ENCODE measurements at places on chromosomes 3 and 15. TPM values are rescaled to one million over a fixed set of nuclear protein-coding genes. Genes with fewer than 3 reads are reported as not detected.

- no peak for DNase-seq
- H3K36me3 ChIP-seq, result no peaks in the 10 kb centered on the region
- H3K27ac ChIP-seq, result no peak overlapping the region
- H3K27me3 ChIP-seq, result no peaks in the 10 kb centered on the region
- peaks cover 26% of the 10 kb centered on the region for H3K4me1 ChIP-seq
Measured at GRCh38 chr3:60423556-60423955, 827.7 kb downstream of the FHIT start.

Gene STX19
- total RNA-seq, result not detected

Gene TNK2
- 61.6 TPM for total RNA-seq

DNA sequence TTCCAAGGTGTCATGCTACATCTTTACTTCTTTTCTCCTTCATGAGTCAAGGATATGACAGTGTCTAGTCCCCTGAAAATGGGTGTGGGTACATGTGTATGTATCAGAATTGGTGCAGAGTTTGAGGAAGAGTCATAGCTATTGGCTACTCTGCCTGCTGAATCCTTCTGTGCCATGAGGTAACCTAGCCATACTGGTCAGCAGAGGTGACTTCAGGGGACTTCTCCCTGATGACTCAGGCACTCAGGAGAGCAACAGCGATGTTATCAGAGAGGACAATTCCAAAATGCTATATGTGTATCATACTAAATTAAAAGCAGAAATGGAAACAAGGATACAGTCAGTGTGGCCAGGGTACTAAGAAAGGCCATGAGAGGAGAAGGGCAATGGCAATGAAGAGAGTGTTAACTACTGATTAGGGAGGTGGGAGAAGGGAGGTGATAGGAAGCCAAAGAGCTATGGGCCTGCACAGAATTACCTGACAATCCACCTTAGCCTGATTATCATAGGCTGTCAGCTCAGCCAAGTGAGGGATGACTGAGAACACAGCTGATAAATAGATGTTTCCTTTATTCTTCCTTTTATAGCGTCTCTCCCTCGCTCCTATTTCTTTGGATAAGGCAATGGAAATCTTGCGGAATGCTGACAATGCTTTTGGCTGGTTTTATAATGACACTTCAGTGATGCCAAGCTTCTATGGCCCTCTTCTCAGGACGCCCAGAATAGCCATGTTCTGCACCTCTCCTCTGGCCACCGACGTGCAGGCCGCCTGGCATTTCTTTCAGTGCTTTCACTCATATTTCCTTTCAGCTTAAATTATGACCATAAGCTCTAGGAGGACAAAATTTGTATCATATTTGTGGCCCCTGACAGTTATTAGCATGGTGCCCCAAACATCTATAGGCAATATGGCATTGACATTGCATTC is 90.6 kb downstream of the FGF12 start:
- DNase-seq, result no peak
- H3K36me3 ChIP-seq, result no peaks in the 10 kb centered on the region
- H3K27me3 ChIP-seq, result no peaks in the 10 kb centered on the region
- peaks cover 4% of the 10 kb centered on the region for H3K4me1 ChIP-seq

Gene GASK1A
- total RNA-seq, result 7.7 TPM

DNA sequence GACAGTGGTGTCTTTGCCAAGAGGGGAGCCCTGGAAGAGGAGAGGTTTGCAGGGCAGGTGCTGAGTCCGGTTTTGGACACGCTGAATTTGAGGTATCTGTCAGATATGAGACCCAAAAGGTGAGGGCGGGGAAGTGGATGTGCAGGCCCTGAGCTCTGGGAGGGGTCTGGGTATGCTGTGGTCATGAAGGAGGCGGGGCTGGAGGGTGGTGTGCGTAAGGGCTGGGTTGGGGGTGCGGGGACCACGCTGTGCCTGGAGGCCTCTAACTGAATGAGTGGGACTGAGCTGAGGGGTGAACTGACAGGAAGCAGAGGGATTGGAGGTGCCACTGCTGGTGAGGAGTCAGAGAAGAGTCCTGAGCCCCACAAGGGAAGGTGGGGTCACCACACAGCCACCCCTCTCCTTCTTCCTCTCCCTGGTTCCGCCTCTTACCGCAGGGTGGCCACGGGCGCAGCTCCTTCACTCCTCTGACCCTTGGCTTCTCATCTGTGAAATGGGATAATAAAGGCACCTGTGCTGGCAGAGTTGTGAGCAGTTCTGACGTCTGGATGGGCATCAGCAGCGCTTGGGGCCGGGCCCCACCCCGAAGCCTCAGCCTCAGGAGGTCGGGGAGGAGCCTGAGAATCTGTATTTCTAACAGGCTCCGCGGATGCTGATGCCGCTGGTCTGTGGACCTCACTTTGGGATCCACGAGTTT is 28.8 kb downstream of the PSTPIP1 start:
- H3K4me3 ChIP-seq, result no peak overlapping the region
- no peak overlapping the region for H3K27ac ChIP-seq
- no peaks in the 10 kb centered on the region for H3K36me3 ChIP-seq
- H3K4me1 ChIP-seq, result no peaks in the 10 kb centered on the region

- no peak overlapping the region for H3K4me3 ChIP-seq
- no peak overlapping the region for H3K27ac ChIP-seq
- no peaks in the 10 kb centered on the region for H3K36me3 ChIP-seq
- DNase-seq, result no peak
- peaks cover 8% of the 10 kb centered on the region for H3K4me1 ChIP-seq
- no peaks in the 10 kb centered on the region for H3K27me3 ChIP-seq
Measured at GRCh38 chr3:17755836-17756235, 13.4 kb upstream of the TBC1D5 start.

- H3K27me3 ChIP-seq, result peaks cover 53% of the 10 kb centered on the region
- DNase-seq, result no peak
- peaks cover 5% of the 10 kb centered on the region for H3K4me1 ChIP-seq
- H3K4me3 ChIP-seq, result peak overlapping the region; percentile 66
- no peaks in the 10 kb centered on the region for H3K36me3 ChIP-seq
Measured at GRCh38 chr15:64045101-64045435, 1.2 kb downstream of the DAPK2 start.

GRCh38 chr15:44584162-44584749 is 47.3 kb downstream of the EIF3J start:
- no peak overlapping the region for H3K4me3 ChIP-seq
- no peak overlapping the region for H3K27ac ChIP-seq
- no peaks in the 10 kb centered on the region for H3K4me1 ChIP-seq
- no peaks in the 10 kb centered on the region for H3K27me3 ChIP-seq
- H3K36me3 ChIP-seq, result peaks cover 65% of the 10 kb centered on the region

Gene SH2D7
- not detected for total RNA-seq

Gene IREB2
- total RNA-seq, result 86.0 TPM

Gene CMTM7
- total RNA-seq, result 19.9 TPM

DNA sequence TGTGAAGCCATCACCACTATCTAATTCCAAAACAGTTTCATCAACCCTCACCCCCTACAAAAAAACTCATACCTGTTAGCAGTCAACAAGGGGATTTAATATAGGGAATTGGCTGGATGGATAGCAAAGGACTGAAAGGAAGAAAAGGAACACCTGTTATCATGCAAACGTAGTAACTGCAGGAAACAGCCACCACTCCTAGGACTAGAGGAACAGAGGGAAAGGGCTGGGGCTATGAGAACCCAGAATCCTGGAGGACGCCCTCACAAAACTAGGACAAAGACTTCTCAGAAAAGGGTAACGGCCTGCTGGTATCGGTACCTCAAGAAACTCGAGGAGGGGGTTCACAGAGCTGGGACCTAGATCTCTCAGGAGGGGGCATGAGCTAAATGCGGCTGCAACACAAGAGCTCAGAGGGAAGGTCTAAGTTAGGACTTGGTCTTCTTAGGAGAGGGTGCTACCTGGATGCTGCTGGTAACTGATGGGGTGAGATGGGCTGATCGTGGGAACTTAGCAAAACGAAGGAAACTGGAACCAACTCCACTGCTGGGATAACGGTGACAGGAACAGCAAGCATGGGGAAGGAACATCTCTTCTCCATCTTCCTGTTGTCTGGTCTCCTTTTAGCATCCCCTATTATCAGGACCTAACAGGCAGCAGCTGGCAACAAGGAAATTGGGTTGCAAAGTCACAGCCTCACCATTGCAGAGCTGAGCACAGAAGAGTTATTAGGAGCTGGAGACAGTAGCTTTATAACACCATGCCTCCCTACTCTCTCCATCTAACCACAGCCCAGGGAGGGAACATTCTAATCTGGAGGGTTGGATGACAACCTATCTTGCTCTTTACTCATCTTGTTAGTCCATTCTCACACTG is 147.7 kb downstream of the UACA start:
- H3K4me1 ChIP-seq, result peaks cover 18% of the 10 kb centered on the region
- H3K27me3 ChIP-seq, result peaks cover 2% of the 10 kb centered on the region
- no peak for DNase-seq
- no peak overlapping the region for H3K4me3 ChIP-seq
- H3K27ac ChIP-seq, result 0 out of 2 replicates have a peak overlapping the region, but pooled peaks have one; percentile 5
- peaks cover 2% of the 10 kb centered on the region for H3K36me3 ChIP-seq

Gene COPS2
- total RNA-seq, result 64.6 TPM

Gene GOLGA6B
- 1.9 TPM for total RNA-seq

- H3K4me3 ChIP-seq, result no peak overlapping the region
- H3K36me3 ChIP-seq, result peaks cover 14% of the 10 kb centered on the region
- H3K27me3 ChIP-seq, result no peaks in the 10 kb centered on the region
- DNase-seq, result no peak
- peak overlapping the region; percentile 82 for H3K27ac ChIP-seq
- H3K4me1 ChIP-seq, result peaks cover 14% of the 10 kb centered on the region
Measured at GRCh38 chr3:58419780-58420507, 13.7 kb downstream of the PDHB start.

Gene GLDN
- total RNA-seq, result 0.77 TPM

DNA sequence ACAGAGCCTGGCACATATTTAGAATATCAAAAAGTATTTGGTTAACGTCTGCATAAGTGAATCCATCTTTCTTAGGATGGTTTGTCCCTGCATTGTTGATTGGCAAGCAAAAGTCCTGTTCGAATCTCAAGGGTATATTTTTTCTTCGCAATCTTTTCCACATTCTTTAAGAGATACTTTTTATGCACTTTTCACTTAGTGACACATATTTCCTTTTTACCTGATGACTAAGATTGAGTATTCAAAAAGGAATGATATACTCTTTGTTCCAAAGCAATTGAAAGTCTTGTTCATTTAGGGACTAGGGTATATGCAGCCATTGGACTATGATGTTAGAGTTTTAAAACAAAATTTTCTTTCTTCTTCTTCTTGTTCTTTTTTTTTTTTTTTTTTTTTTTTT is 349.9 kb downstream of the NLGN1 start:
- peaks cover 22% of the 10 kb centered on the region for H3K4me1 ChIP-seq
- H3K27me3 ChIP-seq, result no peaks in the 10 kb centered on the region
- H3K36me3 ChIP-seq, result no peaks in the 10 kb centered on the region
- DNase-seq, result no peak

Gene WDR49
- total RNA-seq, result 0.92 TPM

Gene MORC1
- total RNA-seq, result not detected

- no peaks in the 10 kb centered on the region for H3K36me3 ChIP-seq
- peaks cover 11% of the 10 kb centered on the region for H3K27me3 ChIP-seq
- no peak for DNase-seq
- no peak overlapping the region for H3K27ac ChIP-seq
- no peak overlapping the region for H3K4me3 ChIP-seq
Measured at GRCh38 chr15:82656641-82657266, 9.6 kb upstream of the CPEB1 start.

GRCh38 chr3:104291437-104291851 is 1075.3 kb upstream of the ALCAM start:
- peaks cover 16% of the 10 kb centered on the region for H3K4me1 ChIP-seq
- H3K36me3 ChIP-seq, result peaks cover 25% of the 10 kb centered on the region
- H3K27me3 ChIP-seq, result no peaks in the 10 kb centered on the region

GRCh38 chr15:27538325-27538724 is 560.8 kb downstream of the OCA2 start:
- H3K36me3 ChIP-seq, result no peaks in the 10 kb centered on the region
- DNase-seq, result no peak
- H3K27ac ChIP-seq, result no peak overlapping the region
- H3K27me3 ChIP-seq, result no peaks in the 10 kb centered on the region

DNA sequence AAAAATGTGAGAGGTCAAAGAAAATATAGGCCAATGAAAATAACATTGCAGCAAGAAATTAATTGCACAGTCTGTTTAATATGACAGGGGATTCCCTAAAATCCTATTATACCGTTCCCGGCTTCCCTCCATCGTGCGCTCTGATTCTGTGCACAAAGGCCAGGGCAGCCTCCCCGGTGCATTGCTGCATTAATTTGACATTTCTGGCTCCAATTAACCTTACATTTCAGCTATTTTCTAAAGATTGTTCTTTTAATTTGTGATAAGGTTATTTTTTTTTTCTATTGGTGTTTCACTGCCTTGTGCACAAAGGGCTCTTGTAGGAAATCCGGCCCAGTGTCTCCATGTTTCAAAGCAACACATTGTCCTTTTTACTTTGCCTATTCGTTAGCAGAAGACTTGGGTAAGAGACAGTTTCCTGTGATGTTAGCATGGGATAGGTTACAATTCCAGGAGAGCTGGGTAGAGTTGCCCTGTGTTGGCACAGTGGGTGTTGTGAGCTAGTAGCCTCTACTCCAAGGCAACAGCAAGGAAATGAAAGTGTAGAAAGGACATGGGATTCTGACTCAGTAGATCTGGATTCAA is 257.3 kb upstream of the IGF1R start:
- H3K27me3 ChIP-seq, result peaks cover 4% of the 10 kb centered on the region
- H3K27ac ChIP-seq, result no peak overlapping the region
- H3K4me3 ChIP-seq, result no peak overlapping the region
- H3K36me3 ChIP-seq, result no peaks in the 10 kb centered on the region

- no peaks in the 10 kb centered on the region for H3K27me3 ChIP-seq
- no peak for DNase-seq
- peaks cover 29% of the 10 kb centered on the region for H3K4me1 ChIP-seq
- no peak overlapping the region for H3K4me3 ChIP-seq
- peaks cover 37% of the 10 kb centered on the region for H3K36me3 ChIP-seq
Measured at GRCh38 chr3:15647611-15648167, 46.1 kb downstream of the BTD start.

Gene RABL3
- total RNA-seq, result 18.2 TPM

Gene MINAR1
- total RNA-seq, result 0.80 TPM

Gene LMOD3
- not detected for total RNA-seq

GRCh38 chr15:53910852-53911251 is 67.4 kb upstream of the UNC13C start:
- no peaks in the 10 kb centered on the region for H3K27me3 ChIP-seq
- peaks cover 4% of the 10 kb centered on the region for H3K4me1 ChIP-seq
- H3K4me3 ChIP-seq, result no peak overlapping the region
- H3K36me3 ChIP-seq, result no peaks in the 10 kb centered on the region
- no peak for DNase-seq

DNA sequence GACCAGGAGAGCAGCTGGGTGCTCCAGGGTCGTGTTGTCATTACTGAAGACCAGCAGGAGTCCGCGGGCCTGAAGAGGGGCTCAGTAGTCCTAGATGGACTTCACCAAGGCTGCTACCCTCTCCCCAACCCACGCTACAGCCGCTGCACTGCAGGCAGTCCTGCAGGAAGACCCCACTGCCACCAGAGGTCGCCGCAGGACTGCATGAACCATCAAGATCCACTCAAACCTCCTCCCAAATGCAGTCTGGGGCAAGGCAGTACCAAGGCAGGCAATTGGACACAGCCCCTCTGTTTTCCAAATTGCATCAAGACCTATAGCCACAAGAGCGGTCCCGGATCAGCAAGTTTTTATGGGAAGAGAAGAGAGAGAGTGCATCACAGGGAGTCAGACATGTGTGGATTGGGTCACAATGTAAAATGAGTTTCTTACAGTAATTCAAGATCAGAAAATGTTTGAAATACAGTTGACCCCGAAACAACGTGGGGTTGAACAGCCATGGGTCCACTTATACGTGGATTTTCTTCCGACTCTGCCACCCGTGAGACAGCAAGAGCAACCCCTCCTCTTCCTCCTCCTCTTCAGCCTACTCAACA is 46.7 kb downstream of the DZIP1L start:
- no peak overlapping the region for H3K27ac ChIP-seq
- DNase-seq, result peak; percentile 89
- H3K4me1 ChIP-seq, result peaks cover 18% of the 10 kb centered on the region
- H3K4me3 ChIP-seq, result no peak overlapping the region
- H3K36me3 ChIP-seq, result peaks cover 6% of the 10 kb centered on the region
